GM04504 (cell line): ENCODE measurements at places on chromosomes 11 and 22.

DNA sequence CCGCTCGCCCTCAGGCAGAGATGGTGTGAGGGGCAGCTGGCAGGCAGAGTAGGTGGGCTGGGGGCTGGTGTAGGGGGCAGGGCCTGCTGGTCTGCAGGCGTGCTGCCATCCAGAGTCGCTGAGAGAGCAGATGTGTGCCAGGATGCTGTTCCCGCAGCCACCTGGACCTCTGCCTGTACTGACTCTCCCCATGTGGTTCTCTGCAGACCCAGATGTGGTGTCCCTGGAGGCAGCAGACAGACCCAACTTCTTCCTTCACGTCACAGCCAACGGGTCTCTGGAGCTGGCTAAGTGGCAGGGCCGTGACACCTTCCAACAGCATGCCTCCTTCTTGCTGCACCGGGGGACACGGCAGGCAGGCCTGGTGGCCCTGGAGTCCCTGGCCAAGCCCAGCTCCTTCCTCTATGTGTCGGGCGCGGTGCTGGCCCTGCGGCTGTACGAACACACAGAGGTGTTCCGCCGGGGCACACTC lies 58.6 kb downstream of the OTOG start:
- no peak for DNase-seq

DNA sequence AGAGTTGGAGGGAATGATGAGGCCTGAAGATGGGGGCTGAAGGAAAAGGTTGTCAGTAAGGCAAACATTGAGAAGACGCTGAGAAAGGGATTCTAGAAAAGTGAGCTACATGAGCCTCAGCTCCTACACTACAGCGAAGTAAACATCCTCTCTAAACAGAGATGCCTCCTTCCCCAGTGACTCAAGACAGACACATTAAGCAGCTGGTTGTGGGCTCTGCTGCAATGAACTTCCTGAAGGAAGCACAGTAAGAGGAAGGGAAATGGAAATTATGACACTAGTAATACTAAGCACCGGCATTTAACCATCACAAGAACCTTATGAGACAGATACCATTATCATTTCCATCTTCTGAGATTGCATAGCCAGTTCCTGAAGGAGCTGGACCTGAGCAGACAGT lies 190.5 kb downstream of the C11orf87 start:
- DNase-seq = no peak

GRCh38 chr11:130051082-130051481 lies 18.6 kb upstream of the APLP2 start:
- no peak for DNase-seq

DNA sequence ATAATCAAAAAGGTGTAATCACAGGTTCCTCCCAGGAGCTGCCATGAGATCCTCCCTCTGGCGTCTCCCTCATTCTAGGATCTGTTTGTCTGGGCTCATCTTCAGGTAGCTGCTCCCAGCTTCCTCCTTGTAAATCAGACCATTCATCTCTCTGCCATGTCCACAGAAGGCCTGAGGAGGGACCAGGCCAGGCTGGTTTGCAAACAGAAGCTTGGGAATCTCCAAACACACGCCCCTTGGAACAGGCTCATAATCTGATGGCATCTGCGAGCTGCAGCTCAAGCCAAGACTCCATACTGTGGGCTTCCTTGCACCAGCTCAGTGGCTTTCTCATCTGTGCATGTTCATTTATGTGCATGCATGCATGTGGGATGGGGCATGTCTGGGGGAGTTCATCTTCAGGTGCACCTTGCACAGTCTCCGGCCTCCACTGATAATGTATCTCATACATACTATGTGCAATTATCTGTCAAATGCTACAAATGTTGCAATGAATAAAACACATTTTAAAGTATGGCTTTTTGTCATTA lies 134.9 kb downstream of the NXPE2 start:
- no peak for DNase-seq

DNA sequence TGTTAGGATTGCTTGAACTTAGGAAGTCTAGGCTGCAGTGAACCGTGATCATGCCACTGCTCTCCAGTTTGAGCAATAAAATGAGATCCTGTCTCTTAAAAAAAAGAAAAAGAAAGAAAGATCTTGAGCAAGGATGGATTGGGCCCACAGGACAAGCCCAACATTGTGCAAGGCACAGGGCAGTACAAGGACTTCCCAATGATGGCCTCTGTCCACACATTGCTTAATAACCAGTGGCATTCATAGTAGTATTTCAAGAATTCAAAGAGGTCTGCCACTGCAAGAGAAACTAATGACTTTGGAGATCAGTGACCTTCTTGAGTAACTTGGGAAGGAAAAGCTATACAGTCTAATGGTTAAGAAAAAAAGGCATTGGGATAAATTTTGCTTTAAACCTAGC lies 44.6 kb downstream of the SEZ6L start:
- DNase-seq = no peak
